ENCODE measurements at places on chromosomes 2 and 18.

- DNase-seq = no peak
These were observed 7.0 kb upstream of the ALPK2 start for GRCh38 chr18:58635891-58636290.

- DNase-seq = no peak
These were observed 716.8 kb downstream of the SUCLG1 start for GRCh38 chr2:83742117-83742782.

DNA sequence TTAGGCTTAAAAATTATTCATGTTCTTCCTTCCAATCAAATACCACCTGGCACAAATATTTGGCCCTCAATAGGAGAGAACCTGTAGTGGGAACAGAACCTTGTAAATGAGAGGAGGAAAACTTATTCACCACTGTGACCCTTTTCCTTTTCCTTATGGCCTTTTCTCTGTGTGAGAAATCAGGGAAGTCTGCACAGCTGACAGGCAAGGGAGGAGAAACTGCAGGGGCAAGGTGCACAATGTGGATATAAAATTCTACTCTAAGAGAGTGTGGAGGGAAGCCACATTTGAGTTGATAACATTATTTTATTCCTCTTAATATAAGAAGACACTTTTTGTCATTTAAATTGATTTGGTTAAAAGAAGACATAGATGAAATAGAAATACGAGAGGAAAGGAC lies 1247.0 kb upstream of the CHAC2 start:
- DNase-seq = no peak

DNA sequence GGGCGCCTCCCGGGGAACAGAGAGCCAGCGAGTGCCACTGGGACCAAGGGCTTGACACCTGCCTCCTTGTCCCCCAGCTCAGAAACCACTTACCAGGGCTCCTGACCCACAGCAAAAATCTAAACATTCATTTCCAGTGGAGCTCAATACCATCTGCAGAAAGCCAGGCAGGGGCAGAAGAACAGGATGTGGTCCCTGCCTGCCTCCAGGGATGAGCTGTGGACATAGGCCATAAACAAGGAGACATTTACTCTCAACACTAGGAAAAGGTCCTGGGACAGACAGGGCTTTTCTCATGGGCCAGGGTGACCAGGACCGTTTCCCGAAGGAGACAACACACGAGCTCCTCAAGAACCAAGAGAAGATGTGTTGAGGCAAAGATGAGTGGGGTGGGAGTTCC lies 203.0 kb downstream of the CTIF start:
- no peak for DNase-seq

- no peak for DNase-seq
These were observed 101.2 kb upstream of the GALNT13 start for GRCh38 chr2:153770359-153770991.

GRCh38 chr2:189348369-189348768 lies 92.9 kb upstream of the WDR75 start:
- DNase-seq = no peak

- DNase-seq = no peak
These were observed 100.0 kb downstream of the AQP4 start for GRCh38 chr18:26765498-26765897.

DNA sequence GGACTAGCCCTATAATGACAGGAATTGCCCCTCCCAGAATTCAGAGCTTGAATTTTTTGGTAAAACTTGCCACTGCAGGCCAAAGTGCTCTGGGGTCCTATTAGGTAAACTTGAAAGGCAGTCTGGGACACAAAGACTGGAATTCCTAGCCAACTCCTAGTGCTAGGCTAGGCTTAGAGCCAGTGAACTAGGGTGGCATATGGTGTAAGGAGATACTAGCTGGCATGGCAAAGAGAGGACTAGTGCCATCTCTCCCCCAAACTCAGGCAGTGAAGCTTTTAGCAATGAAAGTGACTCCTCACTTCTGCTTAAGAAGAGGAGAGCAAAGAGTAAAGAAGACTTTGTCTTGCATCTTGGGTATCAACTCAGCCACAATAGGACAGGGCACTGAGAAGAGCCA lies 410.5 kb upstream of the CNTNAP5 start:
- DNase-seq = no peak

- no peak for DNase-seq
These were observed 50.4 kb downstream of the CYP26B1 start for GRCh38 chr2:72097276-72097675.

GRCh38 chr2:4900861-4901770 lies 791.1 kb upstream of the SOX11 start:
- no peak for DNase-seq

GRCh38 chr2:88871336-88871735 lies 179.9 kb downstream of the RPIA start:
- no peak for DNase-seq

DNA sequence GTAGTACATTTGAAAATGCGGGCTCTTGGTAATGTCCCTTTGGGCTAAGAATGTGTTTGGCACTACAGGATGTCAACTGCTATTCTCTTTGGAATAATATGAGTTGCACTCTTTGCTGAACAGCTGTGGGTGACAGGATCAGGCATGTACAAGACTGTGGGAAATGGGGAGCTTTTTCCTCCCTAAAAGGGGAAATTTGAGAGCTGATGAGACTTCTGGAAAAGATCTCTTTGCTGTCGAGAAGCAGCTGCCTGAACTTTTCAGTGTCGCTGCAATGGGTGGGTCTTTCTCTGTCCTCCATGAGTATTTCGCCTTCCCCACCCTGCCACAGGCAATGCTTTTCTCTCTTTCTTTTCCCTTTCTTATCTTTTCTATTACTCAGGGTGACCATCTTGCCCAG lies 762.2 kb upstream of the GCFC2 start:
- no peak for DNase-seq

- DNase-seq = no peak
These were observed 1.8 kb upstream of the HOXD8 start for GRCh38 chr2:176127774-176128072.

DNA sequence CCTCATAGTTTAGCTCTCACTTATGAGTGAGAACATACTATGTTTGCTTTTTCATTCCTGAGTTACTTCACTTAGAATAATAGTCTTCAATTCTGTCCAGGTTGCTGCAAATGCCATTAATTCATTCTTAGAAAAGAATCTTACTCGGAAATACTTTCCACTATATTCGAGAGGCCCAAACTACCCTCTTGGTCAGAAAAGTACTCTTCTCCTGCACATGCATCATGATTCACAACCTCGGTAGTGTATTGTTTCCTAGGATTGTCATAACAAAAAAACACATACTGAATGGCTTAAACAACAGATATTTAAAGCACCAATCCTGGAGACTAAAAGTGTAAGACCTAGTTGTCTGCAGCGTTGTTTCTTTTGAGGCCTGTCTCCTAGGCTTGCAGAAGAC lies 364.0 kb upstream of the SLC14A2 start:
- no peak for DNase-seq

DNA sequence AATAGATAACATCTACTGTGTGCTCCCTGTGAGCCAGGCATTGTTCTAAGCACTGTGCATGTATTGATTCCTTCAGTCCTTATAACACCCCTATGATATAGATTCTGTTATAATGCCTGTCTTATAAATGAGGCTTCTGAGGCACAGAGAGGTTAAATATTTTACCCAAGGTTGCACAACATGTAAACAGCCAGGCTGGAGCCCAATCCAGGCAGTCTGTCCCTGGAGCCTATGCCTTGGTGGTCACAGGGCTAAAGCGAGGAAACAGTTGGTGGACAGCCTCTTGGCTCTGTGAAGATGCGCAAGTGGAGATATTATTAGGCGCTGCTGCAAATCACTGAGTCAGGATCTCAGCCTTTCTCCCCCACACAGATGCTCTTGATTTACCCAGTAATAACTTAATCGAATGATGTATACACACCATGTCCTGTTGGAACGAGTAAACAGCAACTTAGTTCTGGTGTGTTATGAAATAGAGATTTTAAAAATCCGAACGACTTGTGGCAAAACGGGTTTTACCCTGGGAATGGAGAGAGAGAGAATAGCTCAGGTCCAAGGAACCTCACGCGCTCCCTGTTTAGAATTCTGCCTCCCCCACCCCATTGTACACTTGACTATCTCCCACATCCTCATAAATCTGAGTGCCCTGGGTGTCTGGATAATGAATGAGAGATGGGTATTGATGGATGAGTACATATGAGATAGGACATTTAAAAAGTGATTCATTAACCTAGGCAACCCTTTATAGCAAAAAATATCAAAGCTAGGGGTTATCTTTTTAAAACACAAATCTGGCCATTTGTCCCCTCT lies 231.9 kb downstream of the BCL2 start:
- no peak for DNase-seq

DNA sequence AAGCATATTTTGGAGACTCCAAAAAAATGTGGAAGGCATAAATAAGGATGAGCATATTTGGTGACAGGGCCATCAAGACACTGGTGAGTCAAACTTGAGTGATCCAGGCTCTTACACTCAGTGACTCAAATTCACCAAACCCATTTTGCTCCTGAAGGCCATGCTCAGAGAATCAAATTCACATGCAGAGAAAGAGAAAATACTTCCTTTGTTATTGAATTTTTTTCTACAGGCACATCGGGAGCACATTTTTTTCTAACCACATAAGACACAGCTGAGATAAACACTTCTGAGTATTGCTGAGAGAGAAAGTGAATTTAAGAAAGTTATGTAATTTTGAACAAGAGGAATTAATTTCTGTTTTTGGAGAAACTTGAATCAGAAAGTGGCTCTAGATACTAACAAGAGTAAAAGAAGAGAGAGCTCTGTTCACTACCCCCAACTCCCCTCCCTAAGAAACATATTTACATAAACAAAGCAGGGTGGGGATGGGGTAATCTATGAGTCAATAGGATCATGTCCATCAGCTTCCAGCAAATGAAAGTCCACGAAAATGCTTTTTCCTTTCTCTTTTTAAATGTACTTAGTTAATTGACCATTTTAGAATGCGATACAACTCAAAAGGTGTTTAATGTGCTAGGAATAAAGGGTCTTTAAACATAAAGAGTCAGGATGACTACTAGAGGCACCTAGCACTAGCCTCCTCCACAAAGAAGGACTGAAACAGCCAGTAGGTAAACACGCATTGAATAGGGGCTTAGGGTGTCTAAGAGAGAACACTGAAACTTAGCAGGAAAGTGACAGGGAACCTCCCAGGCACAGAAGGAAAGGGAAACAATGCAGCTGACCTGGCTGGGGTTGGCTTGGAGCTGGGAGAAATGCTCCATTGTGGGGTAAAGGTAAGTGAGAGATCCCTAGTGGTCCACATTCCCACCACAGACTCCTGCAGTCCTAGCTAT lies 152.3 kb downstream of the KCNE4 start:
- no peak for DNase-seq

- DNase-seq = no peak
These were observed 18.4 kb downstream of the HS1BP3 start for GRCh38 chr2:20632446-20632990.

- DNase-seq = peak; percentile 44
These were observed at the start of gene GRP for GRCh38 chr18:59219672-59220163. TSS of gene GRP (plus strand) at chr18:59220158. CDS start at chr18:59220266, 108 bp downstream.

DNA sequence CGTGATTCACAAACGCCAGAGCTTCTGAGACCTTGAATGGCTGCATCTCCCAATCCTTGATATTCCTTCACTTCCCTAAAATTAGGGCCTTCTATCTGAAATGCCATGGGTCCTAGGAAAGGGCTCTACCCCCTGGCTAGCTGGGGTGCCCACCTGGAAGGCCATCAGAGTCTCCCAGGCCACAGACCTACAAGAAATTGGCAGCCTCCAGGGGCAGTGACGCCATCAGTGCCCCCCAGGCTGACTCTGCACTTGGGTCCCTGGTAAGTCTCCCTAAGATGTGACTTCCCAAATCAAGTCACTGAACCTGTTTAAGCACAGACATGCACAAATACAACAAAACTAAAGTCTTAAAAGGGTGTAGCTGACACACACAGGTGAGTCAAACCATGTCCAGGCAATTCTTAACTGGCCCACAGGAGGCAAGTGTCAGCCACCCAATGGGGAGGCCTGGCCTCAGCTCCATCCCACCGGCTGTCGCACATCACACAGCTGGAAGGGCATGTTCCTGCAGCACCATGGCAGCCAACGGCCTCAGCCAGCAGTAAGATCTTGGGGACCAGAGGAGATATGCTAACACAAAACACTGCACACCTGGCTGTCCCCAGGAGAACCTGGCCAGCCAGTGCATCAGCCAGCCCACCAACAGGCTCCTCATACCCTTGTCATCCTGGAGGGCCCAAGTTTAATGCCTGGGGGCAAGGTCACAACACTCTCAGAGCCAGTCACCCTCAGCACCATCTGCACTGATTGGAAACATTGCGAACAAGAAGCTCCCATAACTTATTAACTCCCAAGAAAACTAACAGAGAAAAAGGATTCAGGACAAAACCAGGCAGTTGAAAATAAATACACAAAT lies 5.2 kb downstream of the PARD6G start:
- no peak for DNase-seq

- DNase-seq = no peak
These were observed 522.9 kb upstream of the TNP1 start for GRCh38 chr2:217382794-217383193.

DNA sequence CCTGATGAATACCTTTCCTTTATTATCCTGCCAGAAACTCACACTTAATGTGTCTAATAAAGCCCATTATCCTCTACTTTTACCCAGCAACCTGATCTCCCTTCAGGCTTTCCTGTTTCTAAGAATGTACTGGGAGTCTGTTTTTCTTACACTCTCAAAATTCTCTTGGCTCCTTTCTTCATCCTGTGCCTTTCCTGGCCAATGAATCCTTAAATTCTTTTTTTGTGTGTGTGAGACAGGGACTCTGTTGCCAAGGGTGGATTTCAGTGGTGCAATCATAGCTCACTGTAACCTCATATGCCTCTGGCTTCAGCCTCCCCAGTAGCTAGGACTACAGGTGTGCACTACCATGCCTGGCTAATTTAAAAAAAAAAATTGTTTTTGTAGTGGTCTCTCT lies 72.7 kb downstream of the MAP2 start:
- no peak for DNase-seq

DNA sequence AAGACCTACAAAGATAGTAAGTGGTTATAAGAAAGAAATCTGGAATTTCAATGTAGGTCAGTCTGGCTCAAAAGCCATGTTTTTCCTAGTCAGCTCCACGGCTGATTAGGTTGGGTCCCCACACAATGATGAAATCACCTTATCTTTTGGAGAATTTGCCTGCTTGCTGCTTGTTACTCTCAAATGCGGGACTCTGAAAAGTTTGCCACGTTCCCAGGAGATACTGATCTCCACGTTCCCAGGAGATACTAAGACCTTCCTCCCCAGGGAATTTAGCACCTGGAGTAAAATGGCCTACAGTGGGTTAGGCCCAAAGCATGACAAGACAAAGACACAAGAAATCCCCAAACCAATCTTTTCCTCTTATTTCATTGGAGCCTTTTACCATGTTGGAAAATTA lies 449.6 kb downstream of the TNS1 start:
- no peak for DNase-seq

GRCh38 chr2:230757476-230757875 lies 44.8 kb downstream of the CAB39 start:
- no peak for DNase-seq

- DNase-seq = no peak
These were observed 66.7 kb downstream of the SPATS2L start for GRCh38 chr2:200373231-200373630.

All from WTC11 (cell line).